ENCODE measurements at places on chromosomes 4 and X.

GRCh38 chrX:70480660-70481018, 36.0 kb downstream of the DLG3 start:
- no peak for DNase-seq

DNA sequence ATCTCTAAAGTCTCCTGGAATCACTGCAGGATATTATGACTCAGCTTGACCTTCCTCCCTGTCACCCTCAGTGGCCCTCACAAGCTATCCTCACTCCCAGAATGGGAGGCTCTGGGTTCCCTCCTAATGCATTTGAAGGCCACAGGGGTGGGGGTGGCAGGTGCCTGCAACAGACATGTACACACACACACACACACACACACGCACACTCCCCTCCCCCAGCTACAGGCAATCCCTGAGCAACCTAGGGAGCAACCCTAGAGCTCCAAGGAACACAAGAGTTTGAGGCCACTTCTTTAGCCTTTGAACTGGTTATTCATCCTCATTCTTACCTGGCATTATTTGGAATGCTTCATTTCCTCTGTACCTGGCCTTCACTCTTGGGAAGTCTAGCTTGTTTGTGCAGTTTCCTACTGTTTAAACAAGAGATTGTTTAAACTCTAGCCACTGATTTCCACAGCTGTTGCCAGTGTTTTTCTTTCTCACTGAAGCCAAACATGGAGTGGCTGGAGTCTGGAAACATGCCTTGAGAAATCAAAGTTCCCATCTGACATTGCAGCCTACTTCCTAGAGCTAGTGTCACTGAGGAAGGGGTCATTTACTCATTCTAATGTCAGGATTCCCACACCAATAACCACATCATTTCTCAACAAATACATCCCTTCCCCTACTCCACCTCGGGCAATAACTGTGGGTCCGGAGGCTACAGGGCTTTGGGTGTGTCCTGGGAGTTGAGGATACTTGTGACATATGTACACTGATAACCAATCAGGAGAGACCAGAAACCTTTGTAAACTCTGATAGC, 37.7 kb downstream of the MAOA start:
- DNase-seq, result no peak

DNA sequence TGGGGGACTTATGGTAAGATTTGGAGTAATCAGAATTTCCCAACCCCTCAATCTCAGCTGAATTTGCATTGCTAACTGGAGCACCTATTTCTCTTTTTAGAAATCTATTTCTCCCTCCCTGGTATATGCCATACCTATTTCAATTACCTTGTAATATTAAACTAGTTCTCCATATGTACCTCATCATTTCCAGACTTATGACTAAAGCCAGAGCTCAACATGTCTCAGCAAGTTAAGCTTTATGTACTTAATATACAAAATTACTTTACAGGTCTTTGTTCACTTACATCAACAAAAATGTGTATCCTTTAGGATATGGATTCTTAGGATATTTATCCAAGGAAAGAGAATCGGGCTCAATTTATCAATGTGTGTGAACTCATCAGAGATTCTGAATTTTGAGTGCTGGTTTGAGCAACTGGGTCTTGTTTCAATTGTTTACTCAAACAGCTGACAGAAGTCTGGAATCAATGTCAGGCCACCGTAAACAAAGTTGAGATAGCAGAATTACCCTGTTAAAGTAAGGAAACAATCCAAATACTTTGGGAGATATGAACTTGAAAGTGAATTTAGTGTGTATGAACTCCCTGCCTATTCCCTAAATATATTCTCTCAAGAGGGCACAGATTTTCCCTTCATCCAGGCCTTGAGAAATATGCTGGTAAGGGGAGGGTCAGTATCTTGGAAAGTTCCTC, 199.6 kb downstream of the VEGFC start:
- no peak for DNase-seq

GRCh38 chr4:11348449-11349088, 80.1 kb downstream of the HS3ST1 start:
- no peak for DNase-seq

GRCh38 chr4:40621229-40621591, 8.5 kb downstream of the RBM47 start:
- no peak for DNase-seq

DNA sequence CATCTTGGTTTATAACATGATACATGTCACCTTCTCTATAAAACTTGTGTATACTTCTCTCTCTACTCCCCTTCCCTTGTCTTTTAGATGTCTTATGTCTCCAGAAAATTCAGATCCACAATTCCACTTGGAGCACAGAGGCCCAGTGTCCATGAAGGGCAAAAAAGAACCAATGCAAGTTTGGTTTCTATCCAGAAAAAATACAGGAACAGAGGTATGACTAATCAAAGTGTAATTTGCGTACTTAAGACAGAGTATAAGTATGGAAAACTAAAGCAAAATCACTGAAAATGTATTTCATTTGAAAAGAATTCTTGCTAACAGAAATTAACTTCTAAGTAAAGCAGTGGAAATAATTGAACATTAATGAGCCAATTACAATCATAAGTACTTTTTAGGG, 46.2 kb downstream of the GUCY1B1 start:
- DNase-seq, result no peak

DNA sequence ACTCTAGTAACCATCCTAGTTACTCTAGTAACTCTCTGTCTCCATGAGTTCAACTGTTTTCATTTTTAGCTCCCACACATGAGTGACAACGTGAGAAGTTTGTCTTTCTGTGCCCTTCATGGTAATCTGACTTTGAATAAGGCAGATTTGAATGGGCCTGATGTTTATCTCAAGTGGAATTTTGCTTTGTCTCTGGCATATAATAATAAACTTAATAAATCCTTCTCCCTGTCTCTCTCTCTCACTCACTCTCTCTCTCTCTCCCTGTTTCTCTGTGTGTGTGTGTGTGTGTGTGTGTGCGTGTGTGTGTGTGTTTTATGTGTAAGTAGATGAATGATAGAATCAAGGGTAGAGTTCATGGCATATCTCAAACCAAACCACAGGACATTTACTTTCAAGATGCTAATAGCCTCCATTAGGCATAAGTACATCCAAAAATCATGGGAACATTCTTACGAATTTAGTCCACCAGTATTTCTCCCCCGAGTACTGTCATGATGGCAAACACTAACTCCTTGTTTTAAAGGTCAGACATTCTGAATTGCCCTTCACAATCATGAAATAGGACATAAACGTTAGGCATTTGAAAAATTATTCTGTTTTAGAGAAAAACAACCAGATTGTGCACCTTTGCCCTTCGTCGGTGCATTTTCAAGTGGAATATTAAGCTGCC, 193.1 kb downstream of the SPATA18 start:
- no peak for DNase-seq

- DNase-seq, result no peak
Observed at GRCh38 chr4:171639540-171639939, 173.7 kb upstream of the GALNTL6 start.

DNA sequence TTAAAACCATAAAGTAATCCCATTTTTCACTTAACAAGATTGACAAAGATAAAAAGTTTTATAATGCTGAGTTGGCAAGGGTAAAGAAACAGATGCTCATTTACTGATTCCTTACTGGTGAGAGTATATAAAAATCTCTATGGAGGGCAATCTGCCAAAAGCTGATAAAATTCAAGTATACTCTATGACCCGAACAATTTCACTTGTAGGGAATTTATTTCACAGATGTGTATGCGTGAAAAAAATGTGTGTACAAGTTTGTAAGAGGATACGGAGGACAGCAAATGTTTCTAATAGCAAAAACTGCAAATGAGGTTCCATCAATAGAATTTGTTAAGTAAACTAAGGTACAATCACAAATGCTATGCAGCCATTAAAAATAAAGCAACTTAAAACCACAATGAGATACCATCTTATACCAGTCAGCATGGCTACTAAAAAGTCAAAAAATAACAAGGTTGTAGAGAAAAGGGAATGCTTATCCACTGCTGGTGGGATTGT, 23.4 kb downstream of the DHX15 start:
- DNase-seq, result no peak

DNA sequence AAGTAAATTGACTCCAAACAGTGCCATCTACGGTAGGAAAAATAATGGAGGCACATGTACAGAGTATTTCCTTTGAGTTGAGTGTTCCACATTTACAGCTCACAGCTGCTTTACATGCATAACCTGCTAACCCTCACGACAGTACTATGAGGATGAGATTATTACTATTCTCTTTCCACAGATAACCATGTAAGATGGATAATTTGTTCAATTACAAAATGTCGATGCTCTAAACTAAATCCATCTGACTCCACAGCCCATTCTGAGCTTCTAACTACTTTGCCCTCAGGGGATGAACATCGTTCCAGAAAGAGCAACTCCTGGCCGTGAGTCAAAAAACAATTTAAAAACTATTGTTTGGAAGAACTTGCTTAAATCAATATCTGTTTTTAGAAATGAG, 330.4 kb upstream of the NWD2 start:
- DNase-seq, result no peak

DNA sequence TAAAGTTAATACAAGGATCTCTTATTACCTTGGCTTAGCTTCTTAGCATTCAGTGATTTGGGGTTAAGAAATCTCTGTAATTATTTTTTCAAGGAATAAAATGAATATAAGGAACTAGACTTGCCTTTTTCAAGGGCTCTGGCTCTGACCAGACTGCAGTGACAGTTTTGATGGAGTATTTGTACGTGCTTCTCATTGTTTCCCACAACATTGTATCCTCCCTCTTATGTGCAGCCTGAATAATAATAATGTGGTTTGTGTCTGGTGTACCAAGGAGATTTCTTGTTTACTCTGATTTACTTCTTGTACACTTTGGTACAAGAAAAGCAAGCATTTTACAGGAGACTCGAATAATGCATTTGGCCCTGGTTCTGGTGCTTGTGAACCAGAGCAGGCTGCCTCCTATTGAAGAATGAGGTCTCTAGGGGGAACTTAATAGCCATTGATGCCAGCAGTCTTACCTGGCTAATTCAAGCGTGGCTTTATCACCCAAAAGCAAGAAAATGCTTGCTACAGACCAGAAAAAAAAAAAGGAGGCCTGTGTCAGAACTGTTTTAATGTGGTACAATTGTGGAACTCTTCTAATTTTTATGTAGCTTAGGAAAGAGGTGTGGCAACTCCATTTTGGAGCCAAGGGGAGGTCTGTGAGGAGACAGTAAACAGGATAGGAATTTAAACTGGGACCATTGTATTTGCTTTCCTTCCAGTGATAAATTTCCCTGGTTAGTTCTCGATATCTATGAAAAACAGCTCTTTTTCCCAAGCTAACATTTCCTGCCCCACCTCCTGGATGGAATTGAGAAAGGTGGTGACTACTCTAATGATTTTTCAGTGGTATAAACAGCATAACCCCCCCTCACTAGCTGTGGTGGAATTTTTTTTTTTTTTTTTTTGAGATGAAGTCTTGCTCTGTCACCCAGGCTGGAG, 5.6 kb downstream of the OTC start:
- DNase-seq, result no peak

- no peak for DNase-seq
Observed at GRCh38 chr4:2832309-2832980, 11.2 kb upstream of the ADD1 start.

DNA sequence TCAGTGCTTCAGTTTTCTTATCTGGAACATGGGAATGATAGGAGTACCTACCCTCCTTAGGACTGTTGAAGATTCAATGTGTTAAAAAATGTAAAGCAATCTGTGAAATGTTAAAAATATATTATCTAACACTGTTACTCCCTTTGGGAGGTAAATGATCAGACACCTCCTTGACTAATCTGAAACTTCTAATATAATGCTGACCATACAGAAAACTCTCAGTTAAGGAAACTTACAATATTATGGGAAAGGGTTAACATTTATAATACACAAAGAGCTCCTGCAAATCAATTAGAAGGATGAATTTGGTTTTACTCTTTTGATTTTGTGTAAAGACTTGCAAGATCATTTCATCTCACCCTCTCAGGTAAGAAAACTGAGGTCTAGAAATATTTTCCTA, 1.6 kb upstream of the PFKFB1 start:
- no peak for DNase-seq
